Frontal cortex (tissue), 4 donors: ENCODE measurements at places on chromosomes 7 and 10. TPM values are rescaled to one million over a fixed set of nuclear protein-coding genes. Genes with fewer than 3 reads are reported as not detected.

Gene GALNT11
- 61.6 TPM for total RNA-seq

Gene HOXA11
- not detected for total RNA-seq

Gene PON3
- 0.41 TPM for total RNA-seq

Gene MMP21
- total RNA-seq: 0.41 TPM

Gene PLOD3
- total RNA-seq: 8.2 TPM

Gene TMEM106B
- 46.5 TPM for total RNA-seq

Gene CPN1
- total RNA-seq: not detected

Gene TTYH3
- total RNA-seq: 29.3 TPM

Gene SLC39A12
- 4.5 TPM for total RNA-seq

Gene ELN
- total RNA-seq: 11.0 TPM

Gene ASB10
- total RNA-seq: not detected

Gene CUZD1
- total RNA-seq: 0.41 TPM

Gene CPEB3
- total RNA-seq: 21.2 TPM

Gene MAPK8
- total RNA-seq: 241 TPM

Gene ALOX5
- total RNA-seq: 1.2 TPM

Gene ZNF12
- total RNA-seq: 28.1 TPM

Gene OR2A7
- not detected for total RNA-seq

Gene FAM25A
- not detected for total RNA-seq

Gene DIP2C
- 41.6 TPM for total RNA-seq

Gene NUTM2D
- 6.9 TPM for total RNA-seq

Gene CDH23
- total RNA-seq: 3.3 TPM

Gene LIPK
- total RNA-seq: not detected

Gene PPP1R9A
- total RNA-seq: 93.3 TPM

Gene HTR5A
- 2.9 TPM for total RNA-seq

Gene ITPRID1
- 1.2 TPM for total RNA-seq

Gene ANXA8L1
- total RNA-seq: not detected

Gene TMEM270
- not detected for total RNA-seq

Gene CD36
- total RNA-seq: 22.0 TPM

Gene FOXI2
- total RNA-seq: not detected

Gene TNKS2
- total RNA-seq: 92.5 TPM

Gene KCNH2
- total RNA-seq: 6.1 TPM

Gene SERPINE1
- under 0.01 TPM for total RNA-seq

Gene CYP2W1
- not detected for total RNA-seq

Gene SEC23IP
- total RNA-seq: 20.0 TPM

Gene DOCK4
- 70.9 TPM for total RNA-seq

Gene SUGCT
- 1.2 TPM for total RNA-seq

Gene STX1A
- 62.0 TPM for total RNA-seq
